ENCODE measurements at places on chromosomes 1 and 21. TPM values are rescaled to one million over a fixed set of nuclear protein-coding genes. Genes with fewer than 3 reads are reported as not detected.
A peak's percentile ranks its signal among the peaks of the same experiment; 100 is the strongest.

GRCh38 chr1:227092069-227092468 is 152.0 kb downstream of the COQ8A start:
- no peak for DNase-seq

Gene CFAP298
- total RNA-seq = 18.5 TPM

GRCh38 chr1:18328803-18329202 is 151.9 kb upstream of the KLHDC7A start:
- no peak for DNase-seq

Gene ALX3
- not detected for total RNA-seq

DNA sequence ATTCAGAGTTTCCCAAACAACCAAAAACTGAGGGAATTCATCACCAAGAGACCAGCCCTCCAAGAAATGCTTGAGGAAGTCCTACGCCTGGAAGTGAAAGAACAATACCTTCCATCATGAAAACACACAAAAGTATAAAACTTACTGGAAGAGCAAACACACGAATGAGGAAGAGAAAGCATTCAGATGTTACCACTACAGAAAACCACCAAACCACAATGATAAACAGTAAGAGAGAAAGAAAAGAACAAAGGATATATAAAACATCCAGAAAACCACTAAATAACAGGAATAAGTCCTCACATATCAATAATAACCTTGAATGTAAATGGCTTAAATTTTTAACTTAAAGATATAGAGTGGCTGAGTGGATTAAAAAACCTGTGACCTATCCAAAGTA is 58.5 kb upstream of the BCL10 start:
- no peak for DNase-seq

GRCh38 chr1:208691012-208691411 is 446.8 kb upstream of the PLXNA2 start:
- no peak for DNase-seq

GRCh38 chr1:11929849-11930248 is 3.6 kb upstream of the KIAA2013 start:
- DNase-seq = peak; percentile 82

- DNase-seq = no peak
These were observed 26.4 kb downstream of the SNX27 start for GRCh38 chr1:151638074-151638775.

DNA sequence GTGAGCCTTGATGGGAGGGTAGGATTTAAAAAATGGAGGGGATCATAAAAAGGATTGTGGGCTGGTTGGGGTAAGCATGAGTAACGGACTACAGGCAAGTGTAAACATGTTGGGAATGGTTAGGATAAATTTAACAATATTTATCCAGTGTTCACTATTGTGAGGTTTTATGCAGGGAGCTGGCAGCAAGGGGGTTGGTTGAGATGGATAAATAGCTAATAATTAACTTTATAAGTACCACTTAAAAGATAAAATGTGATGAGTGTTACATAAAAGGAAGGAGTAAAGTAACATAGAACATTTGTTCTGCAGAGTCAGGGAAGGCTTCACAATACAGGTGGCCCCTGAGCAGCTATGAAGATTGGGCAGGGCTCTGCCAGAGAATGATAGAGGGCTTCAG is 109.0 kb downstream of the NGF start:
- DNase-seq = no peak

Gene OSCP1
- 5.9 TPM for total RNA-seq

GRCh38 chr1:110430366-110430765 is 20.6 kb upstream of the PROK1 start:
- DNase-seq = no peak

Gene AADACL4
- total RNA-seq = not detected

- no peak for DNase-seq
These were observed 2.7 kb downstream of the MAST2 start for GRCh38 chr1:45806129-45806528.

DNA sequence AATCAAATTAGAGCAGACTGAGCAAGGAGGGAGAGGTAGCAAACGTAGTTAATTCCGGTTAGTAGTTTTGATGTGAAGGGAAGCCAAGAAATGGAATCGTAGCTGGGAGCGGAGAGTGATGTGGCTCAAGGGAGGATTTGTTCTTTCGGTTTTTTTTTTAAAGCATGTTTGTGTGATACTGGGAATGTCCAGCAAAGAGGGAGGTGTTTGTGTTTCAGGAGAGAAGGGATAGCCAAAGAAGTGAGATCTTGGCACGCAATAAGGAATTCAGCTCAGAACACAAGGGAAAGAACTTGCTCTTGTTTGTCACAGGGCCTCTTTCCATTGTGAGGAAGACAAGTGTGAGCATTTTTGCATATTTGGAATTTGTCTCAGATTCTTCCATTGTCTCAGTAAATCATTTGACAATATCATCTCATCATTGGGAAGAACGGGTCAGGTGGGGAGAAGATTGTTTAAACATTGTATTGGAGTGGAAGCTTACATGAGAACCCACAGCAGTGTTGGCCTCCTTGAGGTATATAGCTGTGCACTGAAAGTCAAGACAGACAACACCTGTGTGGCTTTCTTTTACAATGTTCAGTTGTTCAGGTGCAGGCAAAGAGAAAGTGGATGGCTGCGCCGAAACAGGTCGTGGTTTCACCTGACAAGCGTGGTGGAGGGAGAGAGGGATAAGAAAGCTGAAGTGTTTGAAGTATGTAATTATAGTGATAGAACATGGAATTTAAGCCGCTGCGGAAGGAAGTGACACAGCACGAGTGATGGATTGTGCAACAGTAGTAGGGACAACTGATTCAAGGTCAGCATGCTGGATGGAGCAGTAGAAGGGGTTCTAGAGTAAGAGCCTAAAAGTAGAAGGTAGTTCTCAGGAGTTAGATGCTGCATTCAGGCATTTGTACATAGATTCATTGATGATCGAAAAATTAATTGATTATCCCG is 25.4 kb downstream of the FMN2 start:
- no peak for DNase-seq

DNA sequence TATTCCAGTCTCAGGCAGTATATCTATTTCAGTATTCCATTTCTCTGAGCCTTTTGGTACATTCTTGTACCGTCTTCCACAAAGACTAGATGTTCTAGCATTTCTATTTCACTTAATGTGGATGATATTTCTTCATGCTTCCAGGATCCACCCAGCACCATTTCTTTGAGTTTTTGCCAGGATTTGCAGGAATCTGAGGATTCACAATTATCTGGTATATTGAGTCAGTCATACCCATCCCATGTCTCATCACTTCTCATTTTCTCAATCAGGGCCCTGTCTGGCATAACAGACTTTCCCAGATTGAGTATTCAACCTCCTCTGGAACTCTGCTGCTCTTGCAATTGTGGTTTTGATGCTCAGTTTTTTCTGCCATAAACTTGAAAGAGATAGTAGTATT is 20.9 kb upstream of the COL11A1 start:
- no peak for DNase-seq

- peak; percentile 58 for DNase-seq
These were observed 68.5 kb downstream of the DYRK1A start for GRCh38 chr21:37435120-37435519.

DNA sequence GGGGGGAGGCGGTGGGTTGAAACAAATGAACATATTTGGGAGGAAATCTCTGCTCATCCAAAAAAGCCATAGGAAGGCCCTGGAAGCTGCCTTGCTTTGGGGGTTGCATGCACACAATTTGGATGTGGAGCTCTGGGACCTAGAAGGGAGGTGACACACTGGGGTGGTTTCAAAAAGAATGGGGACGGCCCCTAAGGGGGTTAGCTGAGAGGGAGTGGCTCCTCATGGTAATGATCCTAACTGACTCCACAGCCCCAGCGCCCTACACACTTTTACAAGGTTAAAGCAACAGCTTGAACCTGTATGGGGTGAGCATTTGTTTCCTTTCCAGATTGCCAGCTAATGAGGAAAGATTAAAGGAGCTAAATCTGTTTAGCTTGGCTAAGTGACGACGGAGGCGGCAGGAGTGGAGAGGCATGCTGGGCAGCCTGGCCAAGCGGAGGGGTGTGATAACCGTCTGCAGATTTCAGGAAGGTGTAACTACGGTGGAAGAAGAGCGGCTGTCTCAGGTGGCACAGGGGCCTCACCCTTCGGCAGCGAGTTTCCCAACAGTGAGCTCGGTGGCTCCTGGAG is 107.3 kb downstream of the RNF220 start:
- no peak for DNase-seq

Gene GJC2
- 2.3 TPM for total RNA-seq

Gene OR2L2
- total RNA-seq = not detected

DNA sequence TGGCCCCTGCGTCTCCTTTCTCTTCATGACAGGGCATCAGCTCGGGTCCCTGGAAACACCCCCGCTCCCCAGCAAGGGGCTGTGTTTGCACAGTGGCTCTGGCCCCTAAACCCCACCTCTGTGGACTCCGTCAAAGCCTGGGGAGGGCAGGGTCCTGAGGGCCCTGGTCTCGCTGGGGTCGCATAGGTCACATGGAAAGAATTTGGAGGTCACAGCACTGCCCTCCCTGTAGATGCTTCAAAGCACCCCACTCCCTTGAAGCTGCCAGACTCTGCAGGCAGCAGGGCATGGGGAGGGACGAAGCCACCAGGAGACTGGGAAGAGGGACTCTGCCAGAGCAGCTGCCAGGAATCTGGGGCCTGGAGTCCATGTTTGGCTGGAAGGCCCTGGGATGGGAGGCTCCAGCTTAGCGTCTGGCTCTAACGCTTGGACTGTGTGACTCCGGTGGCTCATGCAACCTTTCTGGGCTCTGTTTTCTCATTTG is 36.6 kb upstream of the ECE1 start:
- DNase-seq = no peak

DNA sequence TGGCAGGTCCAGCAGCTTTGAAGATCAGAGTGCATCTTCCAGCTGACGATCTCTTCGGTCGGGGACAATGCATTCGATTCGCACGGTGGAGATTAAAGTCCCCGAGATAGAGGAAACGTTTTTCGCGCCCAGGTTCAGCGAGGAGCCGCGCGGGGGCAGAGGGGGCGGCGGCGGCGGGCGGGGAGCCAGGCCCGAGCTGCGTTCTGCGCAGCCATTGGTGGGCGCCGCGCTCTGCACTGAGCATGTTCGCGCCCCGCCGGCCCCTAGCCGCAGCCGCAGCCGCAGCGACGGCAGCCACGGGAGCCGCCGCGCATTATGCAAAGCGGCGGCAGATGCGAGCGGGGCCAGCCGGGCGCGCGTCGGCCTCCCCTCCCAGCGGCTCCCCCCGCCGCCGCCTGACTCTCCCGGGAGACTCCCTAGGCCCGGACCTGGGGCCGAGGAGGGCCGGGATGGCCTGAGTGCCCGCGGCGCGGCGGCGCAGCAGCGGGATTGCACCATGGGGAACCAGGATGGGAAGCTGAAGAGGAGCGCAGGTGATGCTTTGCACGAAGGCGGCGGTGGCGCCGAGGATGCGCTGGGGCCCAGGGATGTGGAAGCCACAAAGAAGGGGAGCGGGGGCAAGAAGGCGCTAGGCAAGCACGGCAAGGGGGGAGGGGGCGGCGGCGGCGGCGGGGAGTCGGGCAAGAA is at the start of gene FMN2:
FMN2 (plus strand) TSS at position 270 of the 687 bp plus-strand sequence; CDS start at position 497, 227 bp downstream.
- DNase-seq = no peak

DNA sequence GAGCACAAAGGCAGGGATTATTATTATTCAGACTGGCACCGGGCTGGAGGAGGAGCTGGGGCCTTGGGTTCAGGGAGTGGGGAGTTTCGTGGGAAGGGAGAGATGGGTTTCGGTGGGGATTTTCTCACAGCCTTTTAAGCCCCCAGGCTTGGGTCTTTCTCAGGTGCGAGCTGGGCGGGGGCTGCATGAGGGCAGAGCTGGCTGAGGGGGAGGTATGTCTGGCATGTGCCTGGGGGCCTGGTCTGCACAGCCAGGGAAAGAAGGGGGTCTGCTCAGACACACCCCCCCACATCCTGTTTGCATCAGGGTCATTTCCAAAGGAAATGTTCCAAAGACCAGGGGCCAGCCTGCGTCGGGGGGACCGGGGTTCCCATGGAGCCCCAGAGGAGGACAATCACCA is 21.6 kb downstream of the GRHL3 start:
- no peak for DNase-seq

GRCh38 chr1:98452162-98452561 is 209.4 kb upstream of the SNX7 start:
- no peak for DNase-seq

- DNase-seq = no peak
These were observed 26.0 kb downstream of the SDE2 start for GRCh38 chr1:225973158-225973557.

Gene BARHL2
- total RNA-seq = not detected

Gene PDPN
- 25.8 TPM for total RNA-seq

- no peak for DNase-seq
These were observed 28.9 kb downstream of the AGO4 start for GRCh38 chr1:35836734-35837133.

DNA sequence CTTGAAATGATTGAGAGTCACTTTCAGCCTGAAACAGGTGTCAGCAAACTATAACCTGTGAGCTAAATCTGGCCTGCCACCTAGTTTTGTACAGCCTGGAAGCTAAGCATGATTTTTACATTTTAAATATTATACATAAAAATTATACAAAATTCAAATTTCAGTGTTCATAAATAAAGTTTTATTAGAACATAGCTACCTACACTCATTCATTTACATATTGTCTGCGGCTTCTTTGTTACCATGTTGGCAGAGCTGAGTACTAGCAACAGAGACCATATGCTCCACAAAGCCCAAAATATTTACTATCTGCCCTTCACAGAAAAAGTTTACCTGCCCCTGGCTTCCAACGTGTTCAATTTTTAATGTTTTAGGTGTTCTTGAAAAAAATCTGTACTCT is 8.0 kb upstream of the C1orf162 start:
- no peak for DNase-seq

DNA sequence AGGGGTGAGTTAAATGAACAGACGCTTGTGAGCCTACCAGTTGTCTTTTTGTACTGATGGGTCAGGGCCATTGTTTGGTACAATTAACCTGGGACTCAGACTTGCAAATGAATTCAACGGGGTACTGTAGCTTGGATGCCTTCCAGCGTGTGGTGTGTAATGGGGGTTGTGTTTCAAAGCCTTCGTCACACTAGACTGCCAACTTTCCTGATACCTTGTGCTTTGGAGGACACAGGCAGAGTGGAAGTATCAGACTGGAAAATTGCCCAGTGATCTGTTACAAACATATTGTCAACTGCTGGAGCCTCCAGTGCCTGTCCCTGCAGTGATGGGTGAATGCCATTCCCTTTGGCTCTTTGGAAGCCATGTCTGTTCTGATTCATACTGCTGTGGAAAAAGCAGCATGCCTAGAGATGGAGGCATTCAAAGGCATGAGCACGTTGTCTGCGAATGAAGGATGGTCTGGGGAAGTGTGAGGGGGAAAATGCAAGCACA is 384.5 kb downstream of the LMX1A start:
- no peak for DNase-seq

DNA sequence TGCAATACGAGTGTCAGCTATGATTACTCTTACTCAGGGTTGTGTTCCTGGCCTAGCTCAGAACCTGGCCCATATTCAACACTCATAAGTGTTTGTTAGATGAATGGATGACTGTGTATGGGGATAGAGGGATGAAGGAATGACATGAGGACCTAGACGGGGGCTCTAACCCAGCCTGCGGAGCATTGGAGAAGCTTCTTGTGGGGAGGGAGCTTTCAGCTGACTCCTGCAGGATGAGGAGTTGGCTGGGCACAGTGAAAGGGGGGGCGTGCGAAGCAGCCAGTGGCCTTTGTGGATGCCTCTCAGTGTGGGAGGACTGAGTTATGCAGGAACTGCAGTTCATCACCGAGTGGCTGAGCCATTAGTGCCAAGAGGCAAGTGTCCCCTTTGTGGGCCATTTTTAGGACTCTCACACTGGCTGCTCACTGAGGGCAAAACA is 1.2 kb upstream of the EXTL1 start:
- no peak for DNase-seq
